ENCODE measurements at places on chromosomes 12 and 14. TPM values are rescaled to one million over a fixed set of nuclear protein-coding genes. Genes with fewer than 3 reads are reported as not detected.

Gene ZC2HC1C
- total RNA-seq: 1.7 TPM

Gene MSI1
- total RNA-seq: 8.9 TPM

Gene PDE3A
- total RNA-seq: 5.7 TPM

Gene PKP2
- total RNA-seq: 6.4 TPM

Gene ACSM4
- total RNA-seq: not detected

Gene NTF3
- total RNA-seq: 7.1 TPM

Gene SPX
- total RNA-seq: 0.25 TPM

Gene DPPA3
- not detected for total RNA-seq

Gene CPNE6
- total RNA-seq: 46.2 TPM

Gene AKAP5
- 17.0 TPM for total RNA-seq

Gene ITGA5
- total RNA-seq: 5.2 TPM

Gene KRT78
- total RNA-seq: not detected

Gene KRT73
- total RNA-seq: not detected

Gene RBMS2
- total RNA-seq: 3.9 TPM

Gene ADCY4
- 1.7 TPM for total RNA-seq

Gene CISTR
- not detected for total RNA-seq

Gene TSPAN8
- total RNA-seq: 0.25 TPM

Gene BMP4
- 0.98 TPM for total RNA-seq

Gene DBX2
- 2.2 TPM for total RNA-seq

Gene SETD1B
- 7.1 TPM for total RNA-seq

Gene KRT83
- total RNA-seq: not detected

Gene GPRC5D
- not detected for total RNA-seq

Gene WNT5B
- total RNA-seq: 15.0 TPM

Gene PIK3C2G
- 0.74 TPM for total RNA-seq

Gene RPS6KL1
- total RNA-seq: 18.4 TPM

Gene SUOX
- total RNA-seq: 7.1 TPM

Gene MGST1
- total RNA-seq: 0.98 TPM

Gene ANG
- 1.2 TPM for total RNA-seq

Gene CLEC14A
- total RNA-seq: 3.2 TPM

Gene PTGER2
- not detected for total RNA-seq

Gene SIX4
- 0.49 TPM for total RNA-seq

Gene MMP19
- not detected for total RNA-seq

Gene CDKN1B
- total RNA-seq: 107 TPM

Gene LHX5
- total RNA-seq: under 0.01 TPM

Gene GNB3
- 0.74 TPM for total RNA-seq
